ENCODE measurements at places on chromosomes 6 and 20. TPM values are rescaled to one million over a fixed set of nuclear protein-coding genes. Genes with fewer than 3 reads are reported as not detected.

DNA sequence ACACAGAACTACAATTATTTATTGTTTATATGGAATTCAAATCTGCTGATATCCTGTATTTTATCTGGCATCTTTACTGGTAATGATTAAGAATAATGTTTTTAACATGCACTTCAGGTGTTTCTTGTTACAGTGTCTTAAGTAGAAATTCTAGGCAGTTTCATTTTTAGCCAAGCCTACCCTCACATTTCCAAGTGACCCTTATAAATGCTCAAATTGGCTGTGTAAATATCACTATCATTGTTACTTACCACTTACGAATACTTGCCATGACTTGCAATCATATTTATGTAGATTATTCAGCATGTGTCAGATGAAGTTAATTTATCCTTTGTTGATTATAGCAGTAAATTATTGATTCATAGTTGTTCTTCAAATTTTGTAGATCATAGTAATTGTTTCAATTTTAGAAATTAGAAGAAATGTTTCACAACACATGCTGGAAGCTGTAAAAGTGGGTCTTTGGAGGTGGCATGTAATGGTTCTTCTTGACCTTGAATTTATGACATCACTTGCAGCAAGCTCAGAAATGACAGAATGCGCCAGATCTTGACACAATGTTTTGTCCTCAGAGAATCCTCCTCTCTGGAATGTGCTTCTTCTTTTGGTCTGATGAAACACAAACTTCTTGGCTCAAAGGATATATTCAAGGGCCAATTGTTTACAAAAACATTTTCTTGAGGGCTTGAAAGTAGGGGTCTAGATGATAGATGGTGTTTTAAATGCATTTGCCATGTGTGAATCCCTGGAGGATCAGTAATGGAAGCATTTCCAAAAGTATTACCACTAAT, 471.8 kb downstream of the COL12A1 start:
- DNase-seq = no peak

- DNase-seq = no peak
Measured at GRCh38 chr6:100163035-100163434, 169.0 kb upstream of the MCHR2 start.

DNA sequence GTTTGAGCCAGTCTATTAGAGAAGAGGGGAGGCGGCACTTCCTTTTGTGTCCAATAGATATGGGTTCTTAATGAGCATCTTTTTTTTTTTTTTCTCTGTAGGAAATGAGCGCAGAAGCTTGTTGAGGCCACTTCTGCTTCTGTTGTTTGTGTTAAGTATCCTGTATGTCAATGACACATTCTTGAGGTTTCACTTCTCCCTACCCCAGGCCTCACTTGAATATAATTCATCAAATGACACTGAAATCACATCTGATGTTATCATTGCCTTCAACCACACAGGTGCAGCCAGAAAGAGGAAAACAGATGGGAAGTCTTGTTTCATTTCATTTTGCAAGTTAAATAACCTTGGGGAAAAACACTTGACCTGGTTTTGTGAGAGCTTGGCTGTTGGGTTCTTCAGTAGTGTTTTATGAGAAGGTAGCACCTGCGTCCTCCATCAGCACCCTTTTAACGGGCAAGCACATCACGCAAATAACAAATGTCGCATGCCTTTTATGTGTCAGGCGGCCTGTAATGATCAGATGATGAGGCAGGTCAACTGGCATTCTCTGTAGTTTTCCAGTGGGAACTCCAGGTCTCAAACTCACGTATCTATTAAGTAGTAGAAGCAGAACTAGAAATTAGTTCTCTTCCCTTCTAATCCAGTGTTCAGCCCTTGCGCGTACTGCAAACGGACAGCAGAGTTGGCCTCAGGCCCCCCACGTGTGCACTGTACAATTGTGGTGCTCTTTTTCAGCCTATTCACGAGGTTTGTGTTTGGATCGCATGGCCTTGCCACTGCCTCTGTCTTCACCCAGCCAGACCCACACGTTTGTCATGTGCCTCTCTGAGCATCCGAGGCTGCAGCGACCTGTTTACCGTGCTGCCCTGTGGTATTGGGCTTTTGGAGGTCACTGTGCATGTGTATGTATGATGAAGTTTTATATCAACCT, 23.5 kb downstream of the PLEKHG1 start:
- DNase-seq = no peak

DNA sequence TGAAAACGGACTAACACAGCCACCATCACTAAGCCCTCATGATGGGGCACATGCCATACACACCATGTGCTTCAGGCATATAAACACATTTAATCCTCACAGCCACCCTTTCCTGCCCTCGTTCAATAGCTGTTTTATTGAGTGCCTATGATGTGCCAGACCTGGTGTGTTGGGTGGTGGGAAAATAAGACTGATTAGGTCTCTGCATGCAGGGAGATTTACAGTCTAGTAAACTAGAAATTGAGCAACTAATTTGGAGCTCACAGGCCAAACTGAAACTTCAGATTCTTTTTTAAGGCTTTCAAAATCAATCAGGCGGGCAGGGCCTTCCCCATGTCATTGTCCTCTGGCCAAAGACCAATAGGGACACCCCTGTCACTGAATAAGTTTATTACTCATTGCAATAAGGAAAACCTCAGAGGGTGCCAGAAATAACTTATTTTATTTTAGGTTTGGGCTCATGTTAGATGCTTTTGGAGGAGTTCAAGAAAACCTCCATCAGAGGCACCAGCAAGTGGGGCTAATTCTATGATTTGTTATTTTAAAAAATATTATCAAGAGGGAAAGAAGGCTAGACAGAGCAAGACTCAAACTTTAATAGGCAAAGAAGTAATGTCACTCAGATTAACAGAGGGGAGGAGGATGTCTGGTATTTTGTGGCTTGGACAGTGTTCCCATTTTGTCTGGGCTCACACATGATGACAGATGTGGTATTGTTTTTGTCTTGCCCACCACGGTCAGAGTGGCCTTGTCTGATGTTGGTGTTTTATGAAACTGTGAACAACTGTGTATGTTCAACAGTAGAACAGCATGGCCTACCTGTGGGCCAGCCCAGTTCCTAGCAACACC, 12.0 kb downstream of the ZFP64 start:
- DNase-seq = no peak

- no peak for DNase-seq
Measured at GRCh38 chr6:108180266-108180665, 14.4 kb downstream of the NR2E1 start.

- DNase-seq = no peak
Measured at GRCh38 chr6:113488061-113488460, 369.1 kb upstream of the MARCKS start.

DNA sequence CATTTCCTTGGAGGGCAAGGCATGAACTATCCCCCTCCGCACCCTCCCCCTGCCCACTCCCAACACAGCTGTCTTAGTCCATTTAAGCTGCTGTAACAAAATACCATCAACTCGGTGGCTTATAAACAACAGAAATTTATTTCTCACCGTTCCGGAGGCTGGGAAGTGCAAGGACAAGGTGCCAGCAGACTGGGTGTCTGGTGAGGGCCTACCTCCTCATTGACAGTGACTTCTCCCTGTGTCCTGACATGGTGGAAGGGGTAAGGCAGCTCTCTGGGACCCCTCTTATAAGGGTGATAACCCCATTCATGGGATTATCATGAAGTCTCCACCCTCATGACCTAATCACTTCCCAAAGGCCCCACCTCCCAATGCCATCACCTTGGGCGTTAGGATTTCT, 114.3 kb upstream of the MAFB start:
- no peak for DNase-seq

GRCh38 chr6:41692730-41693129, 42.7 kb downstream of the TFEB start:
- DNase-seq = peak; percentile 6

DNA sequence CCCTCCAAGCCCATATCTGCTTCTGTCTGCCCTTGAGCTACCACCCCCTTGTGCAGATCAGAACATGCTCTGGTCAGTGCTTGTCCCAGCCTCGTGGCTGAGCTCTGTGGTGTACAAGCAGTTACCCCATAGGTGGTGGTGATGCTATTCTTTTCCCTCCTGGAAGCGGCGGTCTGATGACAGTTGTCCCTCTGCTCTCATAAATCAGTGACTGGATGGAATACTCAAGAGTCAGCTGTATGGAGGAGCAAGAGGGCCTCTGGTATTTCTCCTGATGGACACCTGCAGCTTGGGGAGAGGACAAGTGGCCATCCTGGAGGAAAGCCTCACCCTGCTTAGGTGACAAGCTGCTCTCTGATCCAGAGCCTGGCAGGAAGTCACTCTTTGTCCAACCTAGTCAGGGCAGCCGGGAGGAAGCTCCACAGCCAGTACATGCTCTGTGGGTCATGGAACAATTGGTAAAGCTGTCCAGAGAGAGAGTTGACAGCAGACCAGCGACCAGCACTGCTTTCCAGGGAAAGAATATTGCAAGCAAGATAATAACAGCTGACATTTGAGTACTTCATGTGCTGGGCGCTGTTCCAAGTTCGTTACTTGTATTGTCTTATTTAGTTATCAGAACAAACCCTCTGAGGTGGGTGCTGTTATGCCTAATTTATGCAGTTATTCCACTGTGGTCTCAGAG, 47.1 kb downstream of the SCAND1 start:
- DNase-seq = no peak

DNA sequence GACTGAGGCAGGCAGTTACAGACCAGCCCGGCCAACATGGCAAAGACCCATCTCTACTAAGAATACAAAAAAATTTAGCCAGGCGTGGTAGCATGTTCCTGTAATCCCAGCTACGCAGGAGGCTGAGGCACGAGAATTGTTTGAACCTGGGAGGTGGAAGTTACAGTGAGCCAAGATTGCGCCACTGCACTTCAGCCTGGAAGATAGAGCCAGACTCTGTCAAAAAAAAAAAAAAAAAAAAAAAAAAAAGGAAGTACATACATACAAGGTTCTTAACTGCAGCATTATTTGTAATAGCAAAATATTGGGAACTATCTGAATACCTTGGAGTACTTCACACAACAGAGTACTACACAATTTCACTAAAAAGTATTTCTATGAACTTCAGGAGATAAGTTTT, 183.5 kb upstream of the OLIG3 start:
- DNase-seq = peak; percentile 84

- no peak for DNase-seq
Measured at GRCh38 chr6:163565140-163565539, 150.6 kb downstream of the QKI start.

- DNase-seq = no peak
Measured at GRCh38 chr20:1214838-1215261, 11.0 kb upstream of the RAD21L1 start.

GRCh38 chr6:155212106-155212505, 51.7 kb upstream of the CLDN20 start:
- no peak for DNase-seq

GRCh38 chr6:39091220-39091619, 23.8 kb downstream of the SAYSD1 start:
- DNase-seq = no peak

The ELOVL4 gene
- 0.24 TPM for total RNA-seq

The ATP6V1G2 gene
- total RNA-seq = 1.6 TPM

The ADAM33 gene
- total RNA-seq = 11.7 TPM

The FOXQ1 gene
- 7.5 TPM for total RNA-seq

The IL17A gene
- not detected for total RNA-seq

Measured in lower lobe of right lung (tissue), 2 donors.